ENCODE measurements at places on chromosomes 5 and 9.

DNA sequence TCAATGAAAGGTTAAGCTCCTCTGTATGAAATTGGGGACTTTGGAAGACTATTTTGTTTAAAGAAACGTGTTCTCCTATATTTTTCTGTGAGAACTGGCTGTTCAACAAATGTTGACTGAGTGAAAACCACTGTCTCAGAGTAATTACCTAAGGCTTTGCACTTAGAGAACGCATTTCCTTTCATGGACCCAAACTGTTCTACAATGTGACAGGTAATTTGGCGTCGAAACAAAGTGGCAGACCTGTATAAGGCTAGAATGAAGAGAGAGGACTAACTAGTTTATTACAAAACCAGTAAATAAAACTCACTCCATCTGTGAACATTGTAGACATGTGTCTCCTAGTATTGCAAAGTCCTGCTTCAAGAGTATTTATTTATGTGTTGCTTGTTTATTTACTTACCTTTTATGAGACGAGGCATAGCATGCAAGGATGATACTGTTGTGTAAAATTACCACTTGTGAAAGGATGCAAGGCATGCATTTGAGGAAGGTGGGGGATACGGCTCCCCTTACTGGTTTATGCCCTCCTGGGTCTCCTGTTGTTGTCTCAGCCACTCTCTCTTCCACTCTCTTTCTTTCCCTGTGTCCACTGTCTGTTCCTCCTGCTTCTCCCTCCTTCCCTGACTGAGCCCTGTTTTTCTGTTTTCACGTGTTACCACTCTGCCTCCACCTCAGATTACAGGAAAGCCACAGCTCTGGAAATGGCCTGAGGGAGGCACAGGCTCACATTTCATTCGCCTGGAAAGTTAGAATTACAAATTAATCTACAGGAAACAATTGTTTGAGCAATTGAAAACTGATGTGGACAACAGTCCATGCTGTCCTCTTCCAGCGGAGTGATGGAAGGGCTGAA is 444.0 kb upstream of the ZNF608 start:
- DNase-seq, result no peak

- no peak for DNase-seq
Measured at GRCh38 chr5:95217351-95217750, 67.5 kb downstream of the MCTP1 start.

GRCh38 chr5:173615884-173616576 is 420 bp downstream of the BOD1 start:
- peak; percentile 27 for DNase-seq

GRCh38 chr9:112615584-112616266 is 102.2 kb downstream of the INIP start:
- DNase-seq, result no peak

DNA sequence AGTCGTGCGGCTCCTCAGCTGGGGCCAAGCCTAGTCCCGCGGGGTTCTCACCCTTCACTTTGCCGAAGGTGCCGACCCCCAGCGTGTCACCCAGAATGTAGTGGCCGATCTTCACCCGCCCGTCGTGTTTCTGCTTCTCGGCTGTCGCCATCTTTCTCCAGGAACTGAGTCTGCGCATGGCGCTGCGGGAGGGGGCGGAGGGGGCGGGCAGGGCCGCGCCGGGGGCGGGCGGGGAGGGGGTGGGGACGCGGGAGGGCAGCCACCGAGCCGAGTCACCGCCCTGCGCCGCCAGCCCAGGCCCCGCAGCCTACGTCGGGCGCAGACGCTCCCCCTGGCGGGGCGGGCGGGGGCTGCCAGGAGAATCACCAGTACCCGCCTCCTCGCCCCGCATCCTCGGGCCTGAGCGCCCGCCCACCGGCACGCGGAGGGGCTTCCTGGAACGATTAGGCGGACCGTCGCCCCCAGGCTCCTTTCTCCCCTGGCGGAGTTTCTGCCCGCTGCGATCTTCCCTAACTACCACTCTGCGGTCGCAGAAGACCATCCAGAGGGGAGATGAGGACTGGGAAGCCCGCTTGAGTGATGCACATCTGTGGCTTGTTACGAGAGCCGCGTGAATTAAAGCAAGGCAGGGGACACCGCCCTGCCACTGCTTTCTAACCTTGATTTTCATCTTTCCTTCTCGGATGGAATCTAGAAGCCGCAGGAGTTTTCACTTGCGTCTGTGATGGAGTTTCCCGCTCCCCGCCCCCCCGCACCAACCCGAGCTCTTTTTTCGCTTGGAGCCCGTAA is at the start of gene PRKAA1:
Gene PRKAA1, minus strand, starts transcription at position 363 of the 789 bp plus-strand sequence. Its CDS starts 185 bp downstream, at position 178.
- peak; percentile 82 for DNase-seq

GRCh38 chr9:125888211-125888610 is 141.0 kb downstream of the PBX3 start:
- DNase-seq, result no peak

DNA sequence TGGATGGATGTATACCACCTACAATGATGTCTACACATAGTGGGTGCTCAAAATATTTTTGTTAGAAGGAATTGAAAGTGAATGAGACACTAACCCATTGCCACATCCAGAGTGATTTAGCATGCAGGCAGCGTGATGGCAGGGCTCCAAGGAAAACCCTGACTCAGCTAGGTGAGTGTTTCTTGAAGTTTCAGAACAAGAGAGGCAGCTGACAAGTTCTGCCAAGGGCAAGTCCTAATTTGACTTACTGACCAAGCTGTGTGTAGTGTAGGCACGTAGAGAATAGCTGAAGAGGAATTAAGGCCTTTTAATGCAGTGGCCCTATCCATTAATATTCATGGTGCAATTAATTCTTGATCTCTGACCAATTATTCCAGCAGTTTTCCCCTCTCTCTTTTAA is 107.8 kb upstream of the ATP10B start:
- DNase-seq, result no peak

GRCh38 chr5:144308906-144309670 is 138.4 kb downstream of the KCTD16 start:
- DNase-seq, result no peak

GRCh38 chr5:109929911-109930310 is 240.2 kb downstream of the MAN2A1 start:
- no peak for DNase-seq

DNA sequence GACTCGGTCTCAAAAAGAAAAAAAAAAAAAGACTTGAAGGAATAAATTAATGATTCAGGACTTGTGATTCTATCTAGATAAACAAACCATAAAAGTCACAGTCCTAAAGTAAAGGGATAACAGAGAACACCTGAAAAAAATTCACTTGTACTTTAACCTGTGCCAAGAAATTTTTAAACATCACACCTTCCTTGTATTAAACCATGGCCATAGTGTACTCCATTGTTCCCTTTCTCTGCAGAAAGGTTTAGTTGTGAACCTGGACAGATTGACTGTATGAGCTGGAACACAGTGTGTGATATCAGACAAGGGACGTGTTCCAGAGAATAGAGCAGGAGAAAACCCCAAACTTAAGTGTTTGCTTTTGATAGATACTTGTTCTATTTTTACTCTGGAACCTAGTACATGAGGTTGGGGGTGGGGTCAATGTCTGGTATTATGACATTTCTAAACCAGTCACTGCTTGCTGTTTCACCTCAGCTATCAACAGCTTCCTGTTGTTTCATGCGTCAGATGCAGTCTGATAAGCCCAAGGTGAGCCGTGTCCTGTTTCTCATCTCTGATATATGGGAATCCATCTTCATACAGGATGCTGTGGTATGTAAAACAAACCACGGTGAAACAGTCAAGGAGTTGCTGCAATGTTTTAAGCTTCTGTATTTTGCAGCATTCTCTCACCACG is 62.5 kb upstream of the ITGA1 start:
- DNase-seq, result peak; percentile 4

DNA sequence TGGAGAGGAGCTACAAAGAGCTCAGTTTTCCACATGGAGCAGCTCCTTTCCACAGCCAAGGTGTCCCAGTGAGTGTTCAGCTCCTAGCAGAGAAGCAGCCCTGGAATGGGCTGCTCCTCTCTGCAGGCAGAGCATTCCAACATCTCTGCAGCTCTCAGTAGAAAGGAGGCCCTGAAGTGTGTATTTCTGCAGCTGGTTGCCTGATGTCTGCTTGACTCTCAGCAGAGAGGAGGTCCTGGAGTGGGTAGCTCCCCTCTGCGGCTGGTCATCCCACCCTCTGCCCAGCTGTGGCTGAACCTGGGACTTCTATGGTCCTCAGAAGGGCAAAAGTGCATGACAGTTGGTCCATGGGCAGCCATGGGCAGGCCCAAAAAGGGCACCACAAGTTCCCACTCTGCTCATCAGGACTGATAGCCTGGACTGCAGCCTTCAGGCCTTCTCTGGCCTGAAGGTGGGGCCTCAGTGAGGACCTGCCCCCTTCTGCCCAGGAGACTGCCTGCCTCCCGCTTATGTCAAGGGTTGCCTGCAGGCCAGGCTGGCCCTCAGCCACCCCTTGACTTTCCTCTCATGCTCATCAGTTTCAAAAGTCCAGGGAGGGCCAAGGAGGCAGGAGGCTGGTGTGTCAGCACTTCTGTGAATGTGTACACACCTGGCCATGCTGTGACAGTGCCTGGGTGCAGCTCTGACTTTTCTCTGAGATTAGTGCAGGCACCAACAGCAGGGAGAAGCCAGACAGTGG is 605.9 kb upstream of the FAM174A start:
- no peak for DNase-seq

GRCh38 chr9:92467511-92467910 is 14.8 kb downstream of the ASPN start:
- no peak for DNase-seq

DNA sequence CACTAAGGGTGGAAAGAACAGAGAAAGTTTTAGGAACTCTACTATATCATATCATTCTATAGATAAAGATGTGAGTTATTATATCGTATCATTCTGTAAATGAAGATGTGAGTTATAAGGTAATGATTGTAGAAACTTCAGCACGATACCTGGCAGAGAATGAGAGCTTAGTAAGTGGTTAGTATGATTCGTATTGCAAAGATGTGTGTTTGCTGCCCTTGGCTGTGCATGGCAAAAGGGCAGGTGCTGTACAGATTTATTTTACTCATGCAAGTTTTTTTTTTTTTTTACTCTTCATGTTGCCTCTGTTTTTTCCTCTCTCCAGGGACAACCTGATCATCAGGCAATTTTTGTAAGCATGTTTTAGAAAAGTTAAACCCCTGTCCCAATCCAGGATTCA is 83.3 kb downstream of the EGFLAM start:
- DNase-seq, result no peak

GRCh38 chr9:124062172-124062571 is 50.6 kb downstream of the LHX2 start:
- DNase-seq, result no peak

DNA sequence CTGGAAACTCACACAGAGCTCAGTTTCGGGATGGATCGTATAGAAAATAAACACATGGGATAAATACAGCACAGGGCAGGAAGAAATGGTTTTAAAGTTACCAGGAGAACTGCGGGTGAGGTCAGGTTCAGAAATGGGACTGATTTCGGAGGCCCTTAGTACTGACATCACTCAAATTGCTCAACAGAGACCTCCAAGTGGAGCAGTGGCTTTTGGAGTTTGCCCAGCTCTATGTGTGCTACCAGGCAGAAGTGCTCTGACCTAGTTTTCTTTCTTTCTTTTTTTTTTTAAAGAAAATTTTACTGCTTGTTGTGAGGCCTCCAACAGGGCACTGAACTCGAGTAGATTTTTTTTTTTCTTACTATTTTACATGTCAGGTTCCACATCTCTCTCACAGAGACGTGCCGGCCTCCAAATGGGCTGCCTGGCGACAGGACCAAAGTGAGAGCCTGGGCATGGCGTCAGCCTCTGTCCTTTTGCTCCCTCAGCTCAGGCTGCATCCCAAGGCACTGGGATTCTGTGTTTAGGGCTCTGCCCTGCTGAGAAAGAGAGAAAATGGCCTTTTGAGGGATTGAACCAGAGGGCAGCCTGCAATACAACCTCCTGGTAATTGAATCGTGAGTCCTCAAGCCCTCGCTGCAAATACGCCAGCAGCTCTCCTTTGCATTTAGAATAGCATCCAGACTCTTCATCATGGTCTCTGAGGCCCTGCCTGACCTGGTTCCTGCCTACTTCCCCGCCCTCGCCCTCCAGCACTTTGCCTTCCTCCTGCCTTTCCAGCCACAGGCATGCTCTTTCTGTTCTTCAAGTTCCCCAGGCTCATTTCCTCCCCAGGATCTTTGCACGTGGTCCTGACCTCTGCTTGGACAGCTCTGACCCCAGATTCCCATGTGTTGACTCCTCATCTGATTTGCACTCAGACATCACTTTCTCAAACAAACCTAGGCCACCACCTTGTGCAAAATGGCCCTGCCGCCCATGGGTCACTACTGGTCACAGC is 173.5 kb downstream of the FGF1 start:
- DNase-seq, result no peak

GRCh38 chr9:18012170-18012569 is 433.3 kb downstream of the SH3GL2 start:
- DNase-seq, result no peak

- no peak for DNase-seq
Measured at GRCh38 chr5:10662083-10662482, 98.2 kb downstream of the ANKRD33B start.

GRCh38 chr5:139747583-139748504 is 47.8 kb upstream of the PSD2 start:
- DNase-seq, result no peak

GRCh38 chr9:129481810-129482511 is 138.9 kb downstream of the C9orf50 start:
- peak; percentile 13 for DNase-seq

DNA sequence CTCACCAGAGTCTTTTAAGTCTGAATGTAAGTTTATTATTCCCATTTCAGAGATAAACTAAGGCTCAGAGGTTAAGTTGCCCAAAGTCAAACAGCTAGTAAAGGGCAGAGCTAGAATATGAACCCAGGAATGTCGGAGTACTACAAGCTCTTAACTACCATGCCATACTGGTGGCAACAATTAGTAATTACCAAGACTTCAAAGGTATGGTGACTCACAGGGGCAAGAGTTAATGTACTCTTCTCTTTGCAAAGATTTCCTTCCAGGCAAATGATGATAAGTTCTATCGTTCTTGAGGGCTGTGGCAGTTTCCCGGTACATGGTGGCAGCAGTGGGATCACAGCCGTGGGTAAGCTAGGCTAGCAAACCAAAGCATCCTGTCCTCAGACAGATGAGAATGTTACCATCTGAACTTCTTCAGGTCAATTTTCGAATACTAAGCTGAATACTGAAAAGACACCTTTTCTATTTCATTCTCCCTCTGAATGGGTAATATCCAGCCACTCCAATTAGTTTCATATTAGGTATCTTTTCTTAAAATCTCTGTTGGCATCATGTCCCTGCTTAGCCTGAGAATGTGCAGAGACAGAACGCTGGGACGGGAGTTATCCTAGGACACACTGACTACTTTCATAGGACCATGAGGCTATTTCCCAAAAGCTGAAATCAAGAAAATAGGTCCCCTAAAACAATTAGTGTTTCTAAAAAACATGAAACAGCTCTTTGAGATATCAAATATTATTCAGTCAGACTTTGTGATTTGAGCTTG is 117.0 kb upstream of the NR5A1 start:
- no peak for DNase-seq

DNA sequence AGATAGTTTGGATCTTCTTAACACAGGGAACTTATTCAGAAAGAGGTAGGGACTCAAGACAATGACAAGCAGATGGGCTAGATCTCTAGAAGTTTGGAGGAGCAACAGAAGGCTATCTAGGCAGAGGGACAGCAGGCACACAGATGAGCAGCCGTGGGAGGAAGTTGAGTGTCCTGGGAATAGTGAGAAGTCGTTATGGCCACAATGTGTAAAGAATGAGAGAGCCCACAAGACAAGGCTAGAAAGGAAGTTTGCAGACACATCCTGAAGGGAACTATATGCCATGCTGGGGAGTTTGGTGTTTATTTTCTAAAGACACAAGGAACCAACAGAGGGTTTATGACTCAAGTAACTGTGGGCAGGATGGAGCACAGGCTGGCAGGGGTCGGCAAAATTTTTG is 160.6 kb downstream of the PALM2AKAP2 start:
- DNase-seq, result no peak
